EH (cell line): ENCODE measurements at places on chromosomes 11 and 22.
A peak's percentile ranks its signal among the peaks of the same experiment; 100 is the strongest.

DNA sequence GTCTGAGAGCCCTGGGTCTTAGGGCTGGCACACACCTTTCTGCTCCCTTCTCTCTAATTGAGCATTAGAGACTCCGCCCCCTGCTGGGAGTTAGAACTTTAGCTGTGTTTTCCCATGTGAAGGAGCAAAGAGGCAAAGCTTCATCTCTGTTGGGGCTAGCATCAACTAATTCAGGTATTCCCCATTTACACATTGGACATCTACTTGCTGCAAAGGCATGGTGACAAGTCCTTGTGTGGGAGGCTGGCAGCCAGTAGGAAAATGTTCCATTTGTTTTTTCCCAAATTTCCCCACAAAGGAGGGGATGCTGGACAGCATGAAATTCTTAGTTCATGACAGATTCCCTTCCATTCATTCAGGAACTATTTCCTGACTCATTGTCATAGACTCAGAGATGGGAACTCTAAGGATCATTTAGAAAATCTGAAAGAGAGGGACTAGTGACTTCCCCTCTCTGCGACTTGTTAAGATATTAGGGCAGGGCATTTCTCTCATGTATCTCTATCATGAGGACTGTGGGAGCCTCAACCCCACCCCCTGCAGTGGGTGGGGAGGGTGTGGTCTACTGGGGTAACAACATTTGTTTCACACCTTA lies 3.6 kb downstream of the CD44 start:
- DNase-seq = peak; percentile 90

- peak; percentile 51 for DNase-seq
These were observed 944.6 kb downstream of the NTM start for GRCh38 chr11:132314911-132315455.

DNA sequence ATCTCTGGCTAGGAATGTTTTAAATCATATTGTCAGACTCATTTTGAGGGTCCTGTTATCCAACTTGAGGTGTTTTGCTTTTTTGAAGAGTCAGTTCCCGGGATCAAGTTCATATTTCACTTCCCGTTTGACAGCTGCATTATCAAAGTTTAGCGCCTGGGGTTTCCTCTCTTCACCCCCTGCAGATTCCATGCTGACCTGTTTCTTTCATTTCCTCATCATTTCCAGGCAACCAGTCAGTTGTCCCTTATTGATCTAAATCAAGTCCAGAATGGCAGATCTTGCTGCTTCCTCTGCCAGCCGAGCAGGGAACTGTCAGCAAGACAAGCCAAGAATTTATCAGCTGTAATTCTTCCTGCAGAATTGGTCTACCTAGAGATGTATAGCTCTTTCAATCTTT lies 197.6 kb upstream of the SYN3 start:
- no peak for DNase-seq

- DNase-seq = no peak
These were observed 546.0 kb upstream of the CCDC179 start for GRCh38 chr11:23406131-23406819.

- DNase-seq = no peak
These were observed 303.6 kb downstream of the OPCML start for GRCh38 chr11:133228471-133229329.

GRCh38 chr11:40602866-40603552 lies 856.4 kb downstream of the LRRC4C start:
- no peak for DNase-seq

DNA sequence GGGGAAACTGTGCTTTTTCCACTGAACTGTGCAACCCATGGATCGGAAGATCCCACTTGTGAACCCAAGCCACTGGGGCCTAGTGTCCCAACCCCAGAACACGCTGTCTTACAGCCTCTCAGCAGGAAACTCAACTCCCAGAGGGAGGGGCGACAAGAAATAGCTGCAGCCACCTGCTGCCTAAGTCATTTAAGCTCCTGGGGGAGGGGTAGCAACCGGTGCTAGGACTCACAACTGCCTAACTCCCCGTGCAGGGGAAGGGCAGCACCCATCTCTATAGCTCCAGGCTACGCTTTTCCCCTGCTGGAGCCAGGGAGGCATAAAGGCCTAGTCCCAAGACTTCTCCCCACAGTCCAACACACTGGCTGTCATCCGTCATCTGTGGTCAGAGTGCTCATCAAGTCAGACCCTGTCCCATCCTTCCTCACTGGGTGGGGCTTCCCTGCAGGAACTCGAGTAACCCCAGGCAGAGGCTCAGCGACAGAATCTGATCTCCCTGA lies 363.0 kb downstream of the LUZP2 start:
- DNase-seq = no peak

DNA sequence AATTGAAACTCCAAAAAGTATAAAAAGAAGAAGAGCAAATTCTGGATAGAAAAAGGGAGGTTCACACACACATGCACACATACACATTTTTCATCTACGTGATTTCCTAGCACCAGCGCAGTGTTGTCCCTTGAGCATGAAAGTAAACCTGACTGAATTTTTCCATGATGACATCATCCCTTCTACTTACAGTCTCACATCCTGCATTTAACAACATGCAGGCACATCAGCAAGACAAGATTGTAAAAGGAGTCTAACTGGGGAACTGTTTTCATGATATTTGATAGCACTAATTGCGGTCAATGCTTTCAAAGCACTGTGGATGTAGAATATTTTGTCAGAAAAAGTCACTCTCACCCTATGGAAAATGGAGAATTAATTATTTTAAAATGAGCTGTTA lies 36.6 kb downstream of the GAS2 start:
- DNase-seq = peak; percentile 25

- no peak for DNase-seq
These were observed 171.0 kb downstream of the NELL1 start for GRCh38 chr11:20840341-20840740.

DNA sequence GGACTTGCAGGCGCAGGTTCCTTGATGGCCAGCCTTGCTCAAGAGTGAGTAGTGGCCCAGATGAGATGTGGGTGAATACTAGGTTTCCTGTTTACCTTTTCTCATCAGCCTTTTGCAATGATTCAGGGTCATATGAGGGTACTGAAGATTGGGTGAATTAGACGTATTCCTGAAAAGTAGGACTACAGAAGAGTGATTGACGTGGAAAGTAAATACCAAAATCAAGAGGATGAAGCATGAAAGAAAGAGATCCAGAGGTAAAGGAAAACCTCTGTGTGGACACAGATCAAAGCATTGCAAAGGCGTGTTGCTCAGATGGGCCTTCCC lies 59.9 kb downstream of the CYB5R2 start:
- no peak for DNase-seq

- no peak for DNase-seq
These were observed 11.4 kb downstream of the MOGAT2 start for GRCh38 chr11:75728992-75729391.

GRCh38 chr11:16880184-16880801 lies 133.9 kb downstream of the PLEKHA7 start:
- no peak for DNase-seq

GRCh38 chr11:76721755-76722677 lies 51.5 kb upstream of the LRRC32 start:
- peak; percentile 79 for DNase-seq

DNA sequence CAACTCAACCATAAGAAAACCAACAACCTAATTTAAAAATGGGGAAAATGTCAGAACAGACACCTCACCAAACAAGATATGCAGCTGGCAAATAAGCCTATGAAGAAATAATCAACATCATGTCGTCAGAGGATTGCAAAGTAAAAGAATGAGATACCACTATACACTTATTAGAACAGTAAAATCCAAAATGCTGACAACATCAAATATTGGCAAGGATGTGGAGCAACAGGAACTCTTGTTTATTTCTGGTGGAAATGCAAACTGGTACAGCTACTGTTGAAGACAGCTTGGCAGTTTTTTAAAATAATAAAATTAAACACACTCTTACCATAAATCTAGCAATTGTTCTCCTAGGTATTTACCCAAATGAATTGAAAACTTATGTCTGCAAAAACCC lies 140.7 kb upstream of the B3GAT1 start:
- no peak for DNase-seq

DNA sequence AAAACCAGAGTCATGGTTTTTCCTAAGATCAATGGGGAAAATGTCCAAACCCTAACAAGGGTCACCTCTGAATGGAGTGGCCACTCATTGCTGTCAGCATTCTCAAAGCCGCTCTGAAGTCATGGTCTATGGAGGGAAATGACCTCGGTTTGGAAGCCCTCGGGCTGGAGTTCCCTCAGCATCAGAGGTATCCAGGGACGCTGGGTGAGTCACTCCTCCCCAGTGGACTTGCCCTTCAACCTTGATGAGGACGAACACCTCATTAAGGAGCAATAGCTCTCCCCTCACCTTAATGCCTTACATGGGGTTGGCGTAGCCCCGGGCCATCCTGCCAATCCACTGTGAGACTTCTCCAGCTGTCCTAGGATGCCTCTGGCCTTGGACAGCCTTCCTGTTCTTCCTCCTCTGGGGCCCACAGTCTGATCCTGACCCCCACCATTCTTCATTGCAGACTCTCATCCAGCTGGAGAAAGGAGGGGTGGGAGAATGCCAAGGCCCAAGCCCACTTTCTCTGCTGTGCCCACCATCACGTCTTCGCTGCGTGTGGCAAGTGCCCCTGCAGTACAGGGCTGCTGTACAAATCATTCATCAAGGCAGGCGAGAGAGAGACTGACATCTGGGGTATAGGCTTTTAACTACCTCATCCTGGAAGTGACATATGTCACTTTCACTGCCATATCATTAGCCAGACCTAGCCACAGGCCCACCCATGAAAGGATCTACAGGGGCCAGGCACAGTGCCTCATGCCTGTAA lies 25.4 kb upstream of the MYH9 start:
- peak; percentile 37 for DNase-seq

DNA sequence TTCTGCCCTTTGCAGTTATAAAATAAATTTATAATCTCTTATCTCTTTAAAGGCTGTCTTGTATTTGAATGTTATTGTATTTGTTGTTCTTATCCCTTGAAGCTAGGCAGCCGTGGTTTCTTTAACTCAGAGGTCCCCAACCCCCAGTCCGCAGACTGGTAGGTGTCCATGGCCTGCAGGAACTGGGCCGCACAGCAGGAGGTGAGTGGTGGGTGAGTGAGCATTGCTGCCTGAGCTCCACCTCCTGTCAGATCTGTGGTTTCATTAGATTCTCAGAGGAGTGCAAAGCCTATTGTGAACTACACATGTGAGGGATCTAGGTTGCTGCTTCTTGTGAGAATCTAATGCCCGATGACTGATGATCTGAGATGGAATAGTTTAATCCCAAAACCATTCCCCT lies 380.0 kb upstream of the CCDC90B start:
- DNase-seq = no peak

DNA sequence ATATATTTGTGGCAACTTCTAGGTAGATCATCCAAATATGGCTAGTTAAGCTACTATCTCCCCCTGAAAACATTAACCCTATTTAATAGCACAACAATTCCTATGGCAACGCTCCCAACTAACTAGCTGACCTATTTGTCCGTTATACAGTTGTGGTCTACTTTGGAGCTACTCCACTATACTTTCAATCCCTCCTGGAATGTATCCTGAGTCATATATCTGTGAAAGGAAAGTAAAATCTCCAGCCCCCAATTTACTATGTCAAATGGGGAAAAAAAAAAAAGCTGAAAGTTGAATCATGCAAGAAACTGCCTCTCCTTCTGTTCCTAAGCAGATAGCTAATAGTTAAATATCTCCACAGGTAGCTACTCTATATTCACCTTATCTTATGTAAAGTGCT lies 128.5 kb downstream of the CD44 start:
- peak; percentile 91 for DNase-seq

DNA sequence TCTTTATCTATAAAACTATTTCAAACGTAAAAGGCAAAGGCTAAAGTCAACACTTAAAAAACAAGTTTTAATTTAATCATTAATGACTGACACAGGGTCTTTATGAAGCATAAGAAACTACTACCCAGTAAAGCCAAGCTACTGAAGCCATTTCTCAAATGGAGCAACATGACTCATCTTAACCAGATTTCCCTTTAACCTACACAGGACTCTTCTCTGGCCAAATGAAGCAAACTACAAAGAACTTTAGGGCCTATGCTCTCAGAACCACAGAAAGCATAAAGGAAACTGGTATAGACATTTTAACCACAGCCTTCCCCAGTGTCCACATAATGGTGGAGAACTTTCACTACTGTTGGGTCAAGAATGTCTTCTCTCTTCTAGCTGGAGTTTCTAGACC lies 34.7 kb downstream of the ALG9 start:
- peak; percentile 29 for DNase-seq

- no peak for DNase-seq
These were observed 1.2 kb downstream of the VEGFB start for GRCh38 chr11:64235437-64236161.

DNA sequence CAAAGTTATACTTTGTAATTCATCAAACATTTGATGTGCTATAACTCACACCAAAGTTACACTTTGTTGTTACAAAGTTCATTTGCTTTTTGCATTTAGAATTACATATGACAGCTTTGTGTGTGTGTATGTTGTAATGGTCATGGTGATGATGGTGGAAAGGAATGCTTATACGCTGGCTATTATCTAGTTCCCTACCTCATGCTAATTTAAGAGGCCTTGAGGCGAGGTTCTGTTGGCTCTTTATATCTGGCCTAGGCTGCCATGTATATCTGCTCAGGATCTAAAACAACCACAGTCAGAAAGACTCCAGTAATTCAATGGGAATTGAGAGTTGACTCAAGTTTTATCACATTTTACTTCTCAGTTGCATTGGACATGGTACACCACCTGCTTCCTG lies 123.4 kb downstream of the SLC17A6 start:
- DNase-seq = peak; percentile 8
